ENCODE measurements at places on chromosomes 7 and 10.

GRCh38 chr7:137439829-137440825 is 96.6 kb upstream of the PTN start:
- no peak for DNase-seq

DNA sequence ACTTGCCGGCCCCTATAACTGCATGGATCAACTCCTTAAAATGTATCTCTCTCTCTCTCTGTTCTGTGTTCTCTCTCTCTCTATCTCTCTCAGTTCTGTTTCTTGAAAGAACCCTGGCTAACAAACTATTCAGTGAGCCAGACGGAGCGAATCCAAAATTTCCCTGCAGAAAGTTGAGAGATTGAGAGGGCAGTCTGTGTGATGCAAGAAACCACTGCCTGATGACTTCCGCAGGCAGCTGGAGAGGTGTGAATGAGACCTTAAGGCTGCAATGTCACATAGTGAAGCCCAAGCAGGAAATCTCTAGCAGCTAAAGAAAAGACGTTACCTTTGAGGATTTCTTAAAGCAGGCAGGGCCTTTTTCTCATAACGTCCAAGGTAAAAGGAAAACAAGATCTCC is 17.3 kb downstream of the FAM107B start:
- DNase-seq: no peak

- DNase-seq: no peak
Observed at GRCh38 chr10:12922117-12922900, 79.2 kb downstream of the CCDC3 start.

DNA sequence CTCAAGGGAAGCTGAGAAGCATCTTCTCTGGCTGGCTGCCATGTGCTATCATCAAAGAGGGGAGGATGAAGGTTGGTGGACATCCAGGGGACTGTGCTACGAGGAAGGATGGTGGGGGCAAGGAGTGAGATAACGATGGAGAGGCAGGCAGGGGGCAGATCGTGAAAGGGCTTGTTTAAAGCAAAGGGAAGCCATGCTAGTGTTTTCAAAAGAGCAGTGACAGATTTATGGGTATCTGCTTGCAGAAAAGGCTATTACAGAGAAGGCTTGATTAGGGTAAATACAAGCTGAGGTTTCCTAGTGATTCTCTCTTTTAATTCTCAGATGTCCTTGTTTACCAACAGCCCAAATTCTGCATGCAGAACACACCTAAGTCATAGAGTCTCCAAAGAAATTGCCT is 88.9 kb upstream of the MKX start:
- no peak for DNase-seq

DNA sequence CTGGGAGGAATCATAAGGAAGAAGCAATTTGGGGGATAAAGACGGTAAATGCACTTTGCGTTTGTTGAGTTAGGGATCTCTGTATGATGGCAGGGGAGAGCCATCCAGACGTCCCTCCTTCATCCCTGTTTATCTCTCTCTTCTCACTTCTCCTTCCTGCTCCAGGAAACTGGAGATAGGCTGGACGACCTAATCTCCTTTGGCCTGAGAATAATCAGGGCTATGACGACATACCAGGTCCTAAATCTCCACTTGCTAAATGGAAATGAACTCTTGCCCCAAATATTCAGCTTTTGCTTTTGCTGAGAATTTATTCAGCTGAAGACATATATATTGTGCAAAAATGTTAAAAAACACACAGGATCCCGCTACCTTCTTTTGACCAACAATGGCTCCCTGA is 182.9 kb upstream of the INHBA start:
- DNase-seq: no peak

DNA sequence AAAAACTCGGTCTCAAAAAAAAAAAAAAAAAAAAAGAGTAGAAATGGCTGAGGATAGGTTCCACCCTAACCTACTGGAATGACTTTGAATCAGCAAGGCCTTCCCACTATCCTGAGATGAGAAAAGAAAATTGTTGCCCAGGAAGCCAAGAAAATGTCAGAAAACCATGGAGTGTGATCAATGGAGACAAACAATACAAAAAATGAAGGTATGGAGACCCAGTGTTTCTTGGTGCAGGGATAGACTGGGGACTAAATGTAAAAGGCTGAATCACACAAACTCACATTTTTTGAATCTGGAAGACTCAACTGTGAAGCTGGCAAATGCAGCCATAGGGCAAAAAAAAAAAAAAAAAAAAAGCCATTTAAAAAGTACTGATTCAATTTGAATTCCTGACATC is 364.3 kb upstream of the ANKRD30A start:
- no peak for DNase-seq

- DNase-seq: no peak
Observed at GRCh38 chr10:103238506-103239252, 7.0 kb upstream of the RPEL1 start.

- no peak for DNase-seq
Observed at GRCh38 chr10:49282879-49283341, 16.1 kb upstream of the C10orf71 start.

- DNase-seq: peak; percentile 34
Observed at GRCh38 chr10:62373995-62374861, at the start of gene ZNF365. Gene ZNF365, plus strand, starts transcription at chr10:62374369. Its CDS starts 1,825 bp downstream, at chr10:62376194.

- no peak for DNase-seq
Observed at GRCh38 chr7:254337-255037, 35.5 kb upstream of the FOXL3 start.

DNA sequence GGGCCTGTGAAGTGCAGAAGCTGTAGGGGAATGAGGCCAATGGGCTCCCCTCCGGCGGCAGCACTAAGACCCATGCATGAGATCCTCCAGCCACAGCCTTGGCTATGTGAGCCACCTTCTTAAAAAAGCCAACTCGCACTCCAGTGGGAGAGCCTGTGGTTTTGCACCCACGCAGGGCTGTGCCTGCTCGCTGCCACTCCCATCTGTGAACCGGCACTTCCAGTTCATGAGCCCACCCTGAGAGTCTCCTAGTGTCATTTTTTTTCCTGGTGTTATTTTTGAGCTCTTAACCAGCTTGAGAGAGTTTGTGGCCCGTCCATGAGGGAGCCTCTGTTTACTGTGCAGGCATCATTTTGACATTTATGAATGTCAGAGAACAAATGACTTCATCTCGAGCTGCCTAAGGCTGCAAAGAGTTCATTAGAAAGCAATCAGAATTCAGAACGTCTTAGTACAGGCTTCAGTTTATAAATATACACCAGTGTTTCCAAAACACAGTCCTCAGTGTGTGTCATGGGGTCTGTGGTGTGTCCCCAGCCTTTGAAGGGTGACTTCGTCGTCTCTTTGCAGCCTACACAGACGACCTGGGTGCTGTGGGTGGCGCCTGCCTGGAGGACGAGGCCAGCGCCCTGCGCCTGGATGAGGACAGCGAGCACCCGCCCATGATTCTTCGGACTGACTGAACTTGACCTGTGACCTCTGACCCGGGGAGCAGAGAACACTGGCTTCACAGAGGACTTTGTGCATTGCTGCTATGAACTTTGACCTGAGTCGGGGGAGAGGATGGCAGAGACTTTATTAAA is 40.4 kb downstream of the WIPI2 start:
- no peak for DNase-seq

DNA sequence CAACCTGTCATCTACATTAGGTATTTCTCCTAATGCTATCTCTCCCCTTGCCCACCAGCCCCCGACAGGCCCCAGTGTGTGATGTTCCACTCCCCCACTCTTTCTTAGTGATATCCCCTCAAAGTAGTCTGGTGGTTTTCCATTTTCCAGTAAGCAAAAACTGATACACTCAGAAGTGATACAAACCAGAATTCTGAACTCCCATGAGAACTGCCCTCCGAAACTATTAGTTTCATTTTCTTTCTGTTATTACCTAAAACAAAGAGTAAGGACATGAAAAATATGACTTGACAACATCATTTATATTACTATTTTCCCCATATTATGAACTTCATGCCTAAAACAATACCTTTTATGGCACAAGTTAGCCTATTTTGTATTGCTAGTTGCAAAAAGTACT is 175.0 kb downstream of the OTUD1 start:
- DNase-seq: no peak

DNA sequence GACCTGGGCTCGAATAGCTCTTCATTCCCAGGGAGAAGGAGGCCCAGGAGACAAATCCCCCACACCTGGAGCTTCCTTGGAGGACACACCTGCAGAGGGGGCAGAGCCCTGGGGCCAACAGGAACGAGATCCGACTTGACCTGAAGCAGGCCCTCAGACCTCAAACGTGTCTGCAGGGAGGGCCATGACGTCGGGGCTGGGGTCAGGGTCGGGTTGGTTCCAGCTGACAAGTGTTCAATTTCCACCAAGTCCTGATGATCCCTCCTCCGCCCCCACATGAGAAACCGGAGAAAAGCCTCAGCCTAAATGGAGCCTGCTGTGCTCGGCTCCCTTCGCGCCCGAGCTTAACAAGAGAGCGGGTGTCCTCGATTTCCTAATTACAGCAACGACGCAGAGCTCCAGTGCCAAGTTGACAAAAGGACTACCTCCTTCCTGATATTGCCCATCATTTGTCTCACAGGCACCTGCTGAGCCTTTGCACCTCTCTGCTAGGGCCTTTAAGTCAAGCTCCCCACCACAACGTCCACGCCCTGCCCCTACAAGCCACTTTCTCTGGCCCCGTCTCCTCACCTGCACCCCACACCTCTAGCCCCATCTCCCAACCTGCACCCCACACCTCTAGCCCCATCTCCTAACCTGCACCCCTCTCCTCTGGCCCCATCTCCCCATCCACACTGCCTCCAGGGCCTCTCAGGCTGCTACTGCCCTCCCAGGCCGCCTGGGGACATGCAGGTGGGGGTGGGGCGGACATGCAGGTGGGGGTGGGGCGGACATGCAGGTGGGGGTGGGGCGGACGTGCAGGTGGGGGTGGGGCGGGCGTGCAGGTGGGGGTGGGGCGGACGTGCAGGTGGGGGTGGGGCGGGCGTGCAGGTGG is 519.4 kb downstream of the GLRX3 start:
- DNase-seq: no peak

- DNase-seq: no peak
Observed at GRCh38 chr7:122413339-122413738, 108.8 kb upstream of the FEZF1 start.

DNA sequence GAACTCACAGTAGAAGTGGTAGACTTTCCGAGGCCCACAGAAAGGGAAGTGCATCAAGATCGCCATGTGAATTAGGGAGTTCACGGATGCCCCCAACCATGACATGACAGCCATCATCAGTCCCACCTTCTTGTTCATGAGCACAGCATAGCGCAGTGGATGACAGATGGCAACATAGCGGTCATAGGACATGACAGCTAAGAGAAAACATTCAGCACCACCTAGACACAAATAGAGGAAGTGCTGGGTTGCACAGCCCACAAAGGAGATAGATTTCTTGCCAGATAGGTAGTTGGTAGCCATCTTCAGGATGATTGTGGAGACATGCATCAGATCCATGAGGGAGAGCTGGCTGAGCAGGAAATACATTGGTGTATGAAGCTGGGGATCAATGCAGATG is 342 bp downstream of the OR2AE1 start:
- DNase-seq: no peak

DNA sequence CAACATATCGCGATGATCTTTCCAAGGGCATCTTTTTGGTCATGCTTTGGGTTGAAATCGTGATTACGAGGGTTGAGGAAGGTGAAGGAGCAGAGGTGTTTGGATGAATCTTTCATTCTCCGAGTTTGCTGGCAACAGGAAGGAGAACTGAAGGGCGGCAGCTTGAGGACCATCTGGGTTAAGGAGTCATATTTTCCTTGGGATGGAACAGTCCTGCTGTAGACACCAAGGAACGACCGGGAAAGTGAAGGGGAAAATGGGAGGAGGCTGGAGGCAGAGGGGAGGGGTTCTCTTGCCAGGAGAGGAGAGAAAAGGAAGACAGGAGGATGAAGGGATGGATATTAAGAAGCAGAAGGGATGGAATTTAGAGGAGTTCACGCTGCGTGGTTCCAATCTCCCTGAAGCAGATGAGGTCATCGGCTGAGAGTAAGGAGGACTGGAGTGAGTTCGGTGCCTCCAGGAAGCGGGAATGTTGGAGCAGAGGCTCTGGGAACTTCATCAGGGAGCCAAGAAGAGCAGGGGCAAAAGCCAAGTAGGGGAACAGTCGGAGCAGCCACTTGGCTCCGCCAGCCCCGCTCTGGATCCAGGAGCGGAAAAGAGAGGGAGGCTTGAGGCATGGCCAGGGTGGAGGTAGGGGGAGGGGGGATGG is 116.6 kb upstream of the GALNT17 start:
- no peak for DNase-seq

GRCh38 chr7:102180727-102181126 is 105.9 kb upstream of the SH2B2 start:
- DNase-seq: no peak

- no peak for DNase-seq
Observed at GRCh38 chr10:1576467-1577372, 160.6 kb downstream of the ADARB2 start.

- no peak for DNase-seq
Observed at GRCh38 chr10:130551676-130552075, 415.5 kb downstream of the GLRX3 start.

DNA sequence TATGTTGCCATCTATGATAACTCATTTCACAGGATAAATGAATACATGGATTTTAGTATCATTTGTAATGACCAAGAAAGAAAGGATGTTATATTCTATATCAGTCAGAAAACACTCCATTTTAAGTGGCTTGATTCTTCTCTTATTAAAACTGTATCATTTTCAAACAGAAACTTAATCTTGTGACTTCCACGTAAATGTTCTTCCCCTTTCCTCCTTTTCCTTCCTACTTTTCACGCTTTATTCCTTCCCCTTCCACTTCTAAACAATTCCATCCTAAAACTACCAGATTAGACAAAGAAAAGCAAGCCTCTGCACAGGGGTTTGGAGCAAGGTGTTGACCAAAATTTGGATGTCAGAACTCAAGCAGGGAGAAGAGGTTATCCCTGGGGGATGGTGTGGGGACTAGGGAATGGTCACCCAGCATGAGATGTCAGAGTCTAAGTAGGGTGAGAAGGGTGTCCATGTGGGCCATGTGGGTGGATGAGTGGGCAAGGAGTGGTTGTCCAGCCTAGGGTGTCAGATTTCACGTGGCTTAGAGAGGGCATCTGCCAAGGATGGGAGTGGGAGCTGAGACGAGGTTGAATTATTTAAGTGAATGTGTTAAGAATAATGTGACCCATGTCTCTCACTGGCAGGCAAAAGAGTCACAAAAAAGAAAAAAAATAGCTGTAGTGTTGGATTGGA is 5.0 kb upstream of the GSAP start:
- no peak for DNase-seq

DNA sequence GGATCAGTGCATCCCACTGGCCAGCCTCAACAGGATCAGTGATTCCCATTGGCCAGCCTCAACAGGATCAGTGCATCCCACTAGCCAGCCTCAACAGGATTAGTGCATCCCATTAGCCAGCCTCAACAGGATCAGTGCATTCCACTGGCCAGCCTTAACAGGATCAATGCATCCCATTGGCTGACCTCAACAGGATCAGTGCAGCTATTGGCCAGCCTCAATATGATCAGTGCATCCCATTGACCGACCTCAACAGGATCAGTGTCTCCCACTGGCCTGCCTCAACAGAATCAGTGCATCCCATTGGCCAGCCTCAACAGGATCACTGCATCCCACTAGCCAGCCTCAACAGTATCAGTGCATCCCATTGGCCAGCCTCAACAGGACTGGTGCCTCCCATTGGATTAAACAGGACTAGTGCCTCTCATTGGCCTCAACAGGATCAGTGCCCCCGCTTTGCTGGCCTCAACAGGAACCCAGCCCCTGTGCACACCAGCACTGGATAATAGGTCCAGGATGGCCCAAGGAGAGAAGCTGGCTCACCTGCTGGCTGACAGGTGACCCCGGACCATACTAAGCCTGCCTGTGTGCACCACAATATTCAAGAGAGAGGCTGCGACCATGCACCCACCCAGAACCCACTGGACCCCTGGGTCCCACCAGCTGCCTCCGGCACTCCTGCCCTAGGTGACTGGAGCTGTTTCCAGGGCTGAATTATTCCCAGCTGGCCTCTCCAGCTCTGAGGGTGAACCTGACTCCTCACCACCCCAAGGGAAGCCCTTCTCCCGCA is 59.9 kb downstream of the PDGFA start:
- no peak for DNase-seq

All from activated effector memory CD4-positive, alpha-beta T cell treated with Interleukin-2 at 50 U/mL for 16 hours (primary cell).